ENCODE measurements at places on chromosomes 3 and 15.

- DNase-seq: no peak
Observed at GRCh38 chr3:106719583-106719982, 657.7 kb upstream of the CCDC54 start.

DNA sequence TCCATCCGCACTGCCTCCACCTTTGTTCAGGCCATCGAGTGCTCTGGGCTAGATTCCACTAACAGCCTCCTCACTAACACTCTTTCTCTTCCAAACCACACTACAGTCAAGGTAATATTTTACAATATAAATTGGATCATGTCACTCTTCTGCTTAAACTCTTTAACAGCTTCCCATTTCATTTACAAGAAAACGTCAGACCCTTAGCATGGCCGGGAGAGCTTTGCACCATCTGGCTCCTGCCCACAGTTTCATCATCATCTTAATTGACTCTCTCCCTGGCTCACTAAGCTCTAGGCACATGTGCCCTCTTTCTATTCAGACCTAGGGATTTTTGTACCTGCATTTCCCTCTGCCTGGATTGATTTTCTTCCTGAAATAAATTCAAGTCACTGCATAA, 354.7 kb downstream of the FGF12 start:
- DNase-seq: no peak

GRCh38 chr15:89419370-89419984, 76.9 kb downstream of the RHCG start:
- no peak for DNase-seq

GRCh38 chr3:9179826-9180763, 69.4 kb downstream of the SRGAP3 start:
- no peak for DNase-seq

GRCh38 chr3:46378426-46378942, 7.7 kb downstream of the CCR5 start:
- peak; percentile 45 for DNase-seq

DNA sequence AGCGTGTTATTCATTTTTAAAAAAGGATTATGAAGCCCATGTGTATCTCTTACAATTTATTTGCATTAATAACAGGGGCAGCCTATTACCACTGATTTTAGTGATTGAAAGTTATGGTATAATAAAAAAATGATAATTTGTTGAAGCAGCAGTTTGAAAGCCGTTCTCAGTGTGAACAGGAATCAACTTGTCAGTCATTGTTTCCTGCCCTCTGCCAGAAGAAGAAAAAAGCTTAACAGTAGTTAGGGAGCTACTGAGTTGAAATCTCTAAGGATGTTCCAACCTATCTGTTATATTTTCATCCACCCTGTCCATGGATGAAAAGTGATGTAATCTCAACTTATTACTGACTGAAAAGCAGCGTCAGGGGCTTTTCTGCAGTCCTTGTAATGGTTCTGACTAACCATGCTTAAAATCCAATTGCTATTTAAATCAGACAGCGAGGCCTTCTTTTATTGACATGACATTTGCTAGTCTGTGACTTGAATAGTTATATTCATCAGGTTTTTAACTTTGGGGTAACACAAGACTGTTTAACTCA, 486.7 kb downstream of the ROBO2 start:
- DNase-seq: no peak

All from H54 (cell line).